CMK (cell line): ENCODE measurements at places on chromosomes 6 and 20.

DNA sequence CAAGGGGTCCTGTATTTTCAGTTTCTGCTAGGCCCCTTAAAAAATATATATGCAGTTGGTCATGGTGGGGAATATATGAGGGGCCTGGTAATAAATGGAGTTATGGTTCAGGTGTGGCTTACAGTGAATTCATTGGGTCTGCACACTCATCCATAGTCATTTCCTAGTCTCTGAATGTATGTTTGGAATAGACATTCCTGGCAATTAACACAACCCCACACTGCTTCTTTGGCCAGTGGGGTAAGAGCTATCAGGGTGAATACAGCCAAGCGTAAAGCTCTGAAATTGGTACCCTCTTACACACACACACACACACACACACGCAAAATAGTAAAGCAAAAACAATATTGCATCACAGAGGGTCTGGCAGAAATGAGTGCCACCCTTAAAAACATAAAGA is 56.5 kb downstream of the QRSL1 start:
- DNase-seq: no peak

DNA sequence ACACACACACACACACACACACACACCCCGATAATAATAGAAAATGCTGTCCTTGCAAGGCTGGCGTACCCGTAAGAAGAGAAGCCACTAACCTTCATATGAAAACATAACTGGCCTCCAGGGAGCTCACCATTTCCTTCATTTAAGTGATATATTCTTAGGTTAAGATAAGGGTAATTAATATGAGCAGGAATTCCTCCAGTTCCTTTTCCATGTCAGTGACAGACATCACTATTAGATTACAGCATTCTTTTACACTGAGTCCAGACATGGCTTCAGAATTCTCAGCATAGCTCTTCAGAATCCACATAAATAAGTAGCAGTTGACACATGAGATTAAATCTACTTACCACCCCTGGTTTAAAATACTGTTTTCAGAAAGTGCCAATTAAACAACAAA is 121.9 kb downstream of the SIM1 start:
- no peak for DNase-seq

DNA sequence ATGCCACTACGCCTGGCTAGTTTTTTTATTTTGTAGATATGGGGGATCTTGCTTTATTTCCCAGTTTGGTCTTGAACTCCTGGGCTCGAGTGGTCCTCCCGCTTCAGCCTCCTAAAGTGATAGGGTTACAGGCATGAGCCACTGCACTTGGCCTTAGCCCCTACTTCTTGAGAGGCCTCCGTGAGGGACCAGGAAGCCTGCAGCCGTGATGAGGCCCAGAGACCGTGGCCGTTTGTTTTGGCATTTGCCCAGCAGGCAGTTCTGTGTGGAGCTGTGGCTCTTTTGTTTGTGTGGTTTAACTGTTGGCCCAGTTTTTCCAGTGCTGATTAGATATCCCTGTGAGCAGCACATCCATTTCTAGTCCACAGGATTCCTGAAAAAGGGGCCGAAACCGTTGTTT is 39.8 kb downstream of the SRSF3 start:
- DNase-seq: no peak

DNA sequence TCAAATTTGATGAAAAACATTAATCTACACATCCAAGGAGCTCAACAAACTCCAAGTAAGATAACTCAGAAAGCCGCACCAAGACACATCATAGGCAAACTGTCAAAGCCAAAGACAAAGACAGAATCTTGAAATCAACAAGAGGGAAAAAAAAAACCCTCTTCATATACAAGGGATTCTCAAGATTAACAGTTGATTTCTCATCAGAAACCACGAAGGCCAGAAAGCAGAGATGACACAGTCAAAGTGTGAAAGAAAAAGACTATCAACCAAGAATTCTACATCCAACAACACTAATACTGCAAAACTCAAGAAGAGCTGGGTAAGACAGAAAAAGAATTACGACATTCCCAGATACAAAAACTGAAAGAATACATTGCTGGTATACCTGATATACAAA is 73.8 kb downstream of the CDK19 start:
- DNase-seq: no peak

DNA sequence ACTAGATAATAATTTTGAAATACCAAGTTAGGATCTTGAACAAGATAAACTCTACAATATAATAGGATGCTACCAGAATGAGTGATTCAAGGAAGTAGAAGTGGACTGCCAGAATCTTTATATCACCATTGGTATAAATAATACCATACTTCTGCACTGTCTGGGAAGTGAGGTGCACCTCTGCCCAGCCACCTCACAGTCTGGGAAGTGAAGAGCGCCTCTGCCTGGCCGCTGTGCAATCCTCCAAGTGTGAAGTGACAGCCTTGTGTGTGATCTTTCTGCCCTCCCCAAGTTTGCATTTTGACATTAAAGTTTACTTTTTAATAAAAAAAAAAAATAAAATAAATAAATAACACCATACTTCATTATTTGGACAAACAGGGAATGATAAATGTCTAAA is 18.8 kb downstream of the LATS1 start:
- no peak for DNase-seq

GRCh38 chr6:89122625-89123024 is 4.8 kb upstream of the SRSF12 start:
- no peak for DNase-seq

GRCh38 chr6:14066782-14067406 is 50.7 kb upstream of the CD83 start:
- DNase-seq: no peak

DNA sequence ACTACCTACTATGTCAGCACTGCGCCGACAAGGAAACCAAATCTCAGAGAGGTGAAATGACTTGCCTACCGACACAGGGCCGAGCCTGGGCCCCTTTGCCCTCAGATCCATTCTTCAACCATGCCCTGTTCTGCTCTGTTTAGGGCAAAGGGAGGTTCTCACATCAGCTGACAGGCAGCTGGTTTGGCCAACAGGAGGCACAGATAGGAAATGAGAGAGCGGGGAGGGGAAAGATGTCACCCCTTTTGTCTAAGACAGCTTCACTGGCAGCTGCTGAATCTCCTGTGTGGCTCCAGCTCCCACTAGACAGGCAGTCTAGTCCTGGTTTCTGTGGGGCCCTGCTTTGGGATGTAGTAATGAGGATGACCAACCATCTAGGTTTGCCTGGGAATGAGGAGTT is 158.7 kb downstream of the TMEM200A start:
- DNase-seq: no peak

DNA sequence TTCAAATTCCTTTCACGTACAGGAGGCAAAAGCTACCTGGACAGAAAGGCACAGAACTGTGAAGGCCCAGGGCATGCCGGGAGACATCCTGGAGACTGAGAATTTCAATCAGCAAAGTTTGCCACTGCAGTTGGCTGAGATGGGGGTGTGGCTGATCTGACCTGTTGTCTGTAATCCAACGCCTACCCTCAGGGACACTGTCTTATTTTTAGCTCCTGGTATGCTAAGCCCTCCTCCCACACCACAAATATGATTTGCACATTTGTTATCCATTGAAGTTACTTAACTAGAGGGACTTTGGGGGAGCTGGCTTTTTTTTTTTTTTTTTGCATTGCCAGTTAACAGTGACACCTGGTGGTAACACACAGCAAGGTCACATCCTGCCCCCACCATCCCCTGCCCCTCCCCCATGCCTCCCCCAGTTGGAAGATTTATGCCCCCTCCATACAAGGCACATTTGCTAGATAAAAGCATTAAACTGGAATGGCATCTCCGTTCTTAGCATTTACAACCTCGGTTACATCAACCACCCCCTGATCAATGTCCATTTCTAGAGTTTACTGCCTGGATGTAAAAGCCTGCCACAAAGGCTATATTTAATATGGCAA is 40.4 kb downstream of the TTI1 start:
- DNase-seq: no peak

DNA sequence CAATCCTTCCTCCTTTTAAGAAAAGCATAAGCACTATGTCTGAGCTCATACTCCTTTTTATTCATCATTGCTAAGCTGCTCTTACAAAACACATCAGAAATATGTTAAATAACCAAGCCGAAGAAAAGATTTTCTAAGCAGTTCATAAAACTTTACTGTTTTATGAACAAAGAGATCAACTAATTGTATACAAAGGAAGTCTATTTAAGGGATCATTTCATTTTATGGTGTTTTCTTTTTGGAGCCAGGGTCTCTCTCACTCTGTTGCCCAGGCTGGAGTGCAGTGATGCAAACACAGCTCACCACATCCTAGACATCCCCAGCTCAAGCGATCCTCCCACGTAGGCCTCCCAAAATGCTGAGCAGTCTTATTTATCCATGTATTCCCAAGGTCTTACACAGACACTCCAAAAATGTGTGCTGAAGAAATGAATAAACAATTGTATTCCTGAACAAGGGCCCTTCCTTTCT is 9.3 kb downstream of the NUDT3 start:
- DNase-seq: no peak
